ENCODE measurements at places on chromosomes 3 and 15. TPM values are rescaled to one million over a fixed set of nuclear protein-coding genes. Genes with fewer than 3 reads are reported as not detected.

WWTR1 gene
- 89.5 TPM for total RNA-seq

DNA sequence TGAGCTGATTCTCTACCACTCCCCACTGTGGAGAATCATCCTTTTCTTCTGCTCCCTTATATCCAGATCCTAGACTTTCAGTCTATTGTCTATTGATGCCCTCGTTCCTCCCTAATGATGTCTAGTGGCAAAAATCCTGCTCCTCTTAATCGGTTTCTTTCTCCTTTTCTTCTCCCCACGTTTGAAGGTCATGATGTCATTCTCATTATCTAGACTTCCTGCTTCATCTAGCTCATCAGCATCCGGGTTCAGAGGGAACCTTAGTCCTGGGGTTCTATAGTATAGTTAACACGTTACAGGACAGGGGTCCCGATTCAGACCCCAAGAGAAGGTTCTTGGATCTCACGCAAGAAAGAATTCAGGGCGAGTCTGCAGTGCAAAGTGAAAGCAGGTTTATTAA is 14.9 kb upstream of the ALDH1A2 start:
- no peak overlapping the region for H3K27ac ChIP-seq
- H3K36me3 ChIP-seq: no peaks in the 10 kb centered on the region
- no peaks in the 10 kb centered on the region for H3K27me3 ChIP-seq
- no peaks in the 10 kb centered on the region for H3K4me1 ChIP-seq
- no peak for DNase-seq
- H3K4me3 ChIP-seq: no peak overlapping the region

- DNase-seq: no peak
- no peak overlapping the region for H3K4me3 ChIP-seq
- H3K27me3 ChIP-seq: no peaks in the 10 kb centered on the region
- H3K27ac ChIP-seq: no peak overlapping the region
Measured at GRCh38 chr15:29789871-29790270, 32.4 kb downstream of the TJP1 start.

- H3K36me3 ChIP-seq: peaks cover 72% of the 10 kb centered on the region
- no peak for DNase-seq
- H3K4me1 ChIP-seq: no peaks in the 10 kb centered on the region
- no peak overlapping the region for H3K4me3 ChIP-seq
- no peaks in the 10 kb centered on the region for H3K27me3 ChIP-seq
- H3K27ac ChIP-seq: no peak overlapping the region
Measured at GRCh38 chr15:66306381-66306780, 13.0 kb downstream of the DIS3L start.

DNA sequence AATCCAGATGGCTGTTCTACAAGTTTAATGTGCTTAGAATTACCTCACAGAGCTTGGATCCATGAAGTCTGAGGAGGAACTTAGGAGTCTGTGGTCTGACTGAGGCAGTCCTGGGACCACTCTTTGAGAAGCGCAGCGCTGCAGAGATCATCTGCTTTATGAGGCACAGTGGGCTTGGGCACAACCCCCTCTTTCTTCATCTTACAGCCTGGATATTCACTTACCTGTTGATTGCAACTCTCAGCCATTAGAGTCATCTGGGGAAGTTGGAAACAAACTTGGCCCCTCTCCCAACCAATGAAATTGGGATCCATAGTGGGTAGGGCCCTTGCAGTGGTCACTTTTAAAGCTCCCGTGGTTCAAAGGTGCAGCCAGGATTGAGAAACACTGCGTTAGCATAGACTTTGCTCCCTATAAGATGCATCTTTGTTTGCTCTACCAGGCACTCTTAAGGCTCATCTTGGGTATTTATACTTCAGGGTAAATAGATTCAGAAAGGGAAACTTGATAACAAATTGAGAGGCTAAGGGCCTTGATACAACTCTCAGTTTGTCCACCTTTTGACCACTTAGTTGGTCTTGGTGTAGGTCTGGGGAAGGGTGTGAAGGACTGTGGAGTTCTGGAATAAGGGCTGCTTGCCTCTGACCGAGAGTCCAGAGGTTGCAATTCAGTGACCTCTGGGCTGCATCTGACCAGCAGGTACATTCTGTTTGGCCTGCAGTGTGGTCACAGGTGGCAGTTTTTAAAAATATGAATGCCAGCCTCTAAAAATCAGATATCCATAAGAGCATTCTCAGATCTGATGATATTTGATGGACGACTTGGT is 22.8 kb downstream of the FEM1B start:
- H3K36me3 ChIP-seq: no peaks in the 10 kb centered on the region
- H3K27me3 ChIP-seq: no peaks in the 10 kb centered on the region
- DNase-seq: no peak

HGD gene
- total RNA-seq: 1.7 TPM

- no peak overlapping the region for H3K4me3 ChIP-seq
- no peak for DNase-seq
- H3K27ac ChIP-seq: no peak overlapping the region
- H3K4me1 ChIP-seq: peaks cover 5% of the 10 kb centered on the region
Measured at GRCh38 chr3:114855839-114856238, 291.2 kb downstream of the ZBTB20 start.

- H3K4me1 ChIP-seq: peaks cover 3% of the 10 kb centered on the region
- no peaks in the 10 kb centered on the region for H3K27me3 ChIP-seq
- no peak overlapping the region for H3K4me3 ChIP-seq
- DNase-seq: no peak
- H3K36me3 ChIP-seq: no peaks in the 10 kb centered on the region
- no peak overlapping the region for H3K27ac ChIP-seq
Measured at GRCh38 chr15:59360305-59360704, 12.4 kb downstream of the MYO1E start.

LARP6 gene
- 7.5 TPM for total RNA-seq

- DNase-seq: peak; percentile 78
- peaks cover 30% of the 10 kb centered on the region for H3K27me3 ChIP-seq
- peaks cover 14% of the 10 kb centered on the region for H3K4me1 ChIP-seq
- no peaks in the 10 kb centered on the region for H3K36me3 ChIP-seq
- peak overlapping the region; percentile 18 for H3K4me3 ChIP-seq
Measured at GRCh38 chr15:98421419-98422129, 226.8 kb upstream of the IGF1R start.

DNA sequence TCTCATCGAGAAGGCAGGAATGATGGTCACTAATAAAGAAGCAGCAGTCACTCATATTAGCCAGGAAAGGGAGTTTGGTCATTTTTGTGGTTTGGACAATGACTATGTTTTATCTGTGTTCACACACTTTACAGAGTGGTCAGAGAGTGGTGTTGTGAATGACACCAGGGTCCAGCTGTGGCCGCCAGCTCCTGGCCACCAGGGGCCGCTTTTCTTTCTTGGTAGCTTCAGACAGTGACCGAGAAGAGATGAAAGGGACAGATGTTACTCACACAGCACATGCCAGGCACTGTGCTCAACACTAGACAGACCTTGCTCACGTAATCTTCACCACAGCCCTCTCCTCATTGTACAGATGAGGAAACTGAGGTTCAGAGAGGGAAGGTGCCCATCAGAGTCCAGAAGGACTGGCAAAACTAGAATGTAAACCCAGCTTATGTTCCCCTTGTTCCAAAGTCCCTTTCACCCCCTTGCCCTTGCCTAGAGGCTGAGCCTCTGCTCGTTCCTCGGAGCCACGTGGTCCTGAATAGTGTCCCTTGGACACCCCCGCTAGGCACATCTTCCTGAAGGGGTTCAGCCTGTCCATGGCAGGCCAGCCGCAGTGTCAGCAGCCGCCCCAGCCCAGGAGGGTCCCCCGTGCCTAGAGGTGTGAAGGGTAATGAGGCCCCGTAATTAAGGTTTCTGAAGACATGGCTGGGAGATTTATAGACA is 55.6 kb downstream of the CYP11A1 start:
- H3K27me3 ChIP-seq: peaks cover 19% of the 10 kb centered on the region
- no peak for DNase-seq
- no peaks in the 10 kb centered on the region for H3K4me1 ChIP-seq
- no peaks in the 10 kb centered on the region for H3K36me3 ChIP-seq
- H3K27ac ChIP-seq: no peak overlapping the region

GRCh38 chr15:97652041-97652440 is 308.5 kb upstream of the ARRDC4 start:
- H3K4me3 ChIP-seq: no peak overlapping the region
- H3K4me1 ChIP-seq: no peaks in the 10 kb centered on the region
- H3K36me3 ChIP-seq: no peaks in the 10 kb centered on the region
- no peak for DNase-seq
- no peak overlapping the region for H3K27ac ChIP-seq

ZPLD1 gene
- total RNA-seq: not detected

GRCh38 chr3:115697263-115698053 is 74.1 kb downstream of the GAP43 start:
- no peaks in the 10 kb centered on the region for H3K27me3 ChIP-seq
- H3K4me3 ChIP-seq: no peak overlapping the region
- no peaks in the 10 kb centered on the region for H3K36me3 ChIP-seq
- no peak for DNase-seq

- peaks cover 30% of the 10 kb centered on the region for H3K4me1 ChIP-seq
- no peaks in the 10 kb centered on the region for H3K27me3 ChIP-seq
- H3K36me3 ChIP-seq: no peaks in the 10 kb centered on the region
- no peak overlapping the region for H3K4me3 ChIP-seq
Measured at GRCh38 chr3:4751502-4752101, 227.6 kb upstream of the BHLHE40 start.

GRCh38 chr3:142963516-142964448 is at the start of gene PAQR9:
TSS of gene PAQR9 (minus strand) at chr3:142963674. CDS start at chr3:142963336, 338 bp downstream.
- H3K27me3 ChIP-seq: peaks cover 67% of the 10 kb centered on the region
- no peak within 1 kb of the TSS for H3K27ac ChIP-seq
- H3K36me3 ChIP-seq: no peaks in the 10 kb centered on the region
- DNase-seq: no peak

- no peak overlapping the region for H3K4me3 ChIP-seq
- H3K27me3 ChIP-seq: no peaks in the 10 kb centered on the region
- peaks cover 12% of the 10 kb centered on the region for H3K4me1 ChIP-seq
- H3K27ac ChIP-seq: no peak overlapping the region
- DNase-seq: no peak
Measured at GRCh38 chr15:52683580-52683979, 4.4 kb upstream of the ATOSA start.

ARHGAP31 gene
- total RNA-seq: 100 TPM

CASR gene
- total RNA-seq: not detected

DNA sequence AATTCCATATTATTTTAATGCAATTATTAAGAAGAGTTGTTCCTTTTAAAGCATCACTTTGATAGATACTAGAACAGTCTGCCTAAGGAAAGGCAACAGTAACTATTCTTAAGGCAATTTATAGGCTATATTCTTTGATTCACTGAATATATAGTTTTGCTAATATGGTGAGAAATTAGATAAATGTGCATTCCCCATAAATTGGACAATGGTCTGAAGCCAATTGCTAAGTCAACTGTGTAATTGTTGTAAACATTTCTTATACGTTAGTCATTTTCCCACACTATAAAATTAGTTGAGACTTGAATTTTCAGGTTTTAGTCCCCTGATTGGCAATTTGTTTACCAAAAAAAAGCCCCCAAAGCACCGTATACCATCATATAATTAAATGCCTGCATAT is 263.0 kb upstream of the NECTIN3 start:
- no peak for DNase-seq
- H3K4me1 ChIP-seq: no peaks in the 10 kb centered on the region
- H3K27me3 ChIP-seq: no peaks in the 10 kb centered on the region
- no peak overlapping the region for H3K27ac ChIP-seq

NR2E3 gene
- not detected for total RNA-seq

ANKUB1 gene
- 3.1 TPM for total RNA-seq

- H3K4me1 ChIP-seq: peaks cover 43% of the 10 kb centered on the region
- H3K27me3 ChIP-seq: no peaks in the 10 kb centered on the region
- H3K4me3 ChIP-seq: peak overlapping the region; percentile 93
- H3K27ac ChIP-seq: peak overlapping the region; percentile 85
Measured at GRCh38 chr3:42654331-42655201, 1.1 kb downstream of the ZBTB47 start.

TMEM207 gene
- total RNA-seq: not detected

DNA sequence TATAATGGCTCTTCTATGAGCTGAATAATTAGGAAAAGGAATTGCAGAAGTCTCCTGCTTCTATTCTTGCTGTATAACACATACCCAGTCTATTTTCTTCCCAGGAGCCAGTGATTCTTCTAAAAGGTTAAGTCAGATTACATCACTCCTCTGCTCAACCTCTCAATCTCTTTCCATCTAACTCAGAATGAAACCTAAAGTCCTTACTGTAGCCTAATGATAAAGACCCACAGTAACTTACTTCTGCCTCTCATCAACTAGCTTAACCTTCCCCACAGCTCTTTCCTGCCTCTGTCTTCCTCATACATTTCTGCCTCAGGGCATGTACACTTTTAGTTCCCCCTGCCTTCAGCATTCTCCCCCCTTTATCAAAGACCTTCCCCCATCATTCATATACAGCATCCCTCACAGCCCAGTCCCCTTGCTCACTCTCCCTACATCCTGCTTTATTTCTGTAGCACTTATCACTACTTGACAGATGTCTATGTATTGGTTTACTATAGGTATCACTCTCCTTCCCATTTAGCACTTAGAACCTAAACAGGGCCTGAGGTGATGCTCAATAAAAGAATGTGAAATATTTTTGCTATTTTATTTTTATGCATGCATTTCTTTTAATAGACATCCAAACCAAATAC is 28.5 kb upstream of the CMTM6 start:
- H3K27me3 ChIP-seq: no peaks in the 10 kb centered on the region
- H3K36me3 ChIP-seq: peaks cover 95% of the 10 kb centered on the region
- no peak for DNase-seq
- no peak overlapping the region for H3K4me3 ChIP-seq

- H3K27ac ChIP-seq: no peak overlapping the region
- H3K4me3 ChIP-seq: no peak overlapping the region
- H3K36me3 ChIP-seq: no peaks in the 10 kb centered on the region
- H3K27me3 ChIP-seq: no peaks in the 10 kb centered on the region
- H3K4me1 ChIP-seq: peaks cover 17% of the 10 kb centered on the region
Measured at GRCh38 chr3:29370476-29371420, 89.9 kb downstream of the RBMS3 start.

DNA sequence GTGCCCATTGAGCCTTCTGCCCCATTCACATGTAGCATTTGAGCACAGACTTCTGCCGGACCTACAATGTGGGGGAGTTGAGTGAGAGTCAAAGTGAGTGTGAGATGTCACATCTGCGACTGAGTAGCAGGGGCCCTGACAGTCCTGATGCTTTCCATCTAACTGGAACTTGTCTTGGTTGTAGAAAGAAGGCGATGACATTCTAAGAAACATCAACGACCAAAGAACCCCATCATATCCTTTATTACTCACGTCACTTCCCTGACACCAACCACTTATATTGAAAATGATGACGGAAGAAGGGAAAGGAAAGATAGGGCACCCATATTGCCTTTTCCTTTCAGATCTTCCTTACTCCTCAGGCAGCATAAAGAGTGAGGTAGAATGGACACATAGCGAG is 30.5 kb downstream of the SMAD3 start:
- H3K4me3 ChIP-seq: no peak overlapping the region
- no peak overlapping the region for H3K27ac ChIP-seq
- H3K4me1 ChIP-seq: peaks cover 62% of the 10 kb centered on the region
- H3K27me3 ChIP-seq: no peaks in the 10 kb centered on the region
- DNase-seq: no peak

FGF7 gene
- 24.2 TPM for total RNA-seq

- H3K4me3 ChIP-seq: peak overlapping the region; percentile 59
- H3K27me3 ChIP-seq: peaks cover 7% of the 10 kb centered on the region
- H3K4me1 ChIP-seq: peaks cover 8% of the 10 kb centered on the region
Measured at GRCh38 chr3:36381311-36381956, 1.1 kb downstream of the STAC start.

BFSP2 gene
- not detected for total RNA-seq

TNFAIP8L3 gene
- total RNA-seq: 10.4 TPM

LNP1 gene
- 2.0 TPM for total RNA-seq
